ENCODE measurements at places on chromosomes 4 and X. TPM values are rescaled to one million over a fixed set of nuclear protein-coding genes. Genes with fewer than 3 reads are reported as not detected.

The F11 gene
- total RNA-seq: not detected

The AFM gene
- total RNA-seq: not detected

The ARHGAP10 gene
- total RNA-seq: 21.9 TPM

The P2RY8 gene
- total RNA-seq: not detected

The LGI2 gene
- total RNA-seq: not detected

The MFAP3L gene
- total RNA-seq: 1.1 TPM

The TBX22 gene
- not detected for total RNA-seq

The F9 gene
- not detected for total RNA-seq

The HSD17B10 gene
- total RNA-seq: 47.9 TPM

Measured in vein endothelial cell (primary cell).